ENCODE measurements at places on chromosomes 4 and X.
A peak's percentile ranks its signal among the peaks of the same experiment; 100 is the strongest.

DNA sequence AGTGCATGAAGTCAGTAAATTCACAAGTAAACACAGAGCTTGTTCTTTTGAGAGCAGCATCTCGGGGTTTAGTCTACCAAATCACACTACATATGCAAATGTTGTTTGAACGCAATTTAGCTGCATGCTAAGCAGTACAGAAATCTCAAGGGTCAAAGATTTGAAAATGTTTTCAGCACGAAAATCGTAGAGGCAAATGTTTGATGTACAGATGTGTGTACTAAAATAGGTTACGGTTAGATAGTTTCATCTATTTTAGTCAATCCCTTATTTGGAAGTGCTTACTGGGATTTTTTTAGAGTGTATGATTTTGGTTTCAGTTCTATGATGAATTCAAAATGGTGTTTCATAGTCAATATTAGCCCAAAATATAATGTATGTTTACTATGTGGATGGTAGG lies 1928.2 kb upstream of the TENM3 start:
- H3K27me3 ChIP-seq, result no peaks in the 10 kb centered on the region
- no peak overlapping the region for H3K4me3 ChIP-seq
- no peak overlapping the region for H3K27ac ChIP-seq
- DNase-seq, result no peak

DNA sequence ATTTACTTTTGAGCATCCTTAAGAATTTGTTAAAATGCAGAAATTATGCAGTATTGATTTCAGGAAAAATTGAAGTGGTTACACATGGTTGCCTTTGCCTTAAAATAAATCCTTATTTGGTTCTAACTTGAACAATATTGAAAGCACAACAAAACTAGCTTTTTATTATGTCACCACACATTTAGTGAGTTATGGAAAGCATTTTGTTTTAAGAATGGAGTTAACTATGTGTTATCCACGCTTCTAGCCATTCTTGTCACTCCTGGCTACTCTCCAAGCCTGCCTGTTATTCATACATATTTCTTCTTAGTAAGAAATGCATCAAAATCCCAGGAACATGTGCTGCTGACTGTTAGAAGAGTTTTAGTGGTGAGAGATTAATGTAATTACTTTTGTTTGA lies 73.9 kb downstream of the FAT4 start:
- H3K4me3 ChIP-seq, result no peak overlapping the region
- DNase-seq, result no peak
- peaks cover 8% of the 10 kb centered on the region for H3K4me1 ChIP-seq
- H3K27me3 ChIP-seq, result no peaks in the 10 kb centered on the region
- no peak overlapping the region for H3K27ac ChIP-seq

DNA sequence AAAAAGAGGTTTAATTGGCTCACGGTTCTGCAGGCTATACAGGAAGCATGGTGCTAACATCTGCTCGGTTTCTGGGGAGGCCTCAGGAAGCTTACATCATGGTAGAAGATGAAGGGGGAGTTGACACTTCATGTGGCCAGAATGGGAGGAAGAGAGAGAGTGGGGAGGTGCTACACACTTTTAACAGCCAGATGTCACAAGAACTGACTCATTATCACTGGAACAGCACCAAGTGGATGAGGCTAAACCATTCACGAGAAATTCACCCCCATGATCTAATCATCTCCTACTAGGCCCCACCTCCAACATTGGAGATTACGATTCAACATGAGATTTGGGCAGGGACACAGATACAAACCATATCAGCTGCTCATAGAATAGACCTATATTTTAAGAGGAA lies 255.8 kb downstream of the OPHN1 start:
- H3K4me3 ChIP-seq, result no peak overlapping the region
- DNase-seq, result no peak
- H3K27me3 ChIP-seq, result no peaks in the 10 kb centered on the region
- no peaks in the 10 kb centered on the region for H3K4me1 ChIP-seq
- H3K27ac ChIP-seq, result no peak overlapping the region

- H3K36me3 ChIP-seq, result no peaks in the 10 kb centered on the region
- no peaks in the 10 kb centered on the region for H3K4me1 ChIP-seq
- no peaks in the 10 kb centered on the region for H3K27me3 ChIP-seq
- no peak for DNase-seq
Observed at GRCh38 chrX:138011468-138011867, 445.5 kb downstream of the ZIC3 start.

GRCh38 chr4:96193061-96193460 lies 353.2 kb downstream of the PDHA2 start:
- no peak overlapping the region for H3K4me3 ChIP-seq
- no peak for DNase-seq
- H3K4me1 ChIP-seq, result no peaks in the 10 kb centered on the region
- H3K36me3 ChIP-seq, result no peaks in the 10 kb centered on the region

- no peak overlapping the region for H3K27ac ChIP-seq
- H3K27me3 ChIP-seq, result no peaks in the 10 kb centered on the region
- no peak overlapping the region for H3K4me3 ChIP-seq
- no peaks in the 10 kb centered on the region for H3K36me3 ChIP-seq
- no peak for DNase-seq
Observed at GRCh38 chr4:147589586-147589985, 27.6 kb upstream of the TMEM184C start.

- DNase-seq, result no peak
- H3K27me3 ChIP-seq, result no peaks in the 10 kb centered on the region
- H3K27ac ChIP-seq, result peak overlapping the region; percentile 73
- H3K36me3 ChIP-seq, result no peaks in the 10 kb centered on the region
Observed at GRCh38 chrX:65677954-65678469, 10.6 kb downstream of the MSN start.

- no peaks in the 10 kb centered on the region for H3K4me1 ChIP-seq
- H3K36me3 ChIP-seq, result peaks cover 92% of the 10 kb centered on the region
- H3K27me3 ChIP-seq, result no peaks in the 10 kb centered on the region
- H3K4me3 ChIP-seq, result no peak overlapping the region
Observed at GRCh38 chr4:6613676-6614651, 26.5 kb upstream of the MRFAP1 start.

DNA sequence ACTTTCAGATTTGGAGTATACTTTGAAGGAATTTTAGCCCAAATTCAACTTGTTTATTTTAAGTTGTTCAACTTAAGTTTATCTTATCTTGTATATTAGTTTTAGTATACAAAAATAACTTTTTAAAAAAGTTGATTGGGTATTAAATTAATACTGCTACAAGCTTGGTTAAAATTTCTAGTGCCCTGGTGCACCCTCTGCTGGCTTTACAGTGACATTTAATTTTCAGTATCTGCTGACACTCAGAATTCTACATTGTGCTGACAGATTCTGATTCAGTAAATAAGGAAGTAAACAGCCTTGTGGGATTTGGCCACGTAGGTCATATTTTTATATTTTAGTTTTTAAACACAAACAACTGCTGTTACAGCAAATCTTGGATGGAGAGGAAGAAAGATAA lies 2.9 kb downstream of the EDA start:
- DNase-seq, result no peak
- H3K27me3 ChIP-seq, result no peaks in the 10 kb centered on the region
- peaks cover 23% of the 10 kb centered on the region for H3K4me1 ChIP-seq
- no peak overlapping the region for H3K27ac ChIP-seq
- no peaks in the 10 kb centered on the region for H3K36me3 ChIP-seq
- no peak overlapping the region for H3K4me3 ChIP-seq

- peaks cover 2% of the 10 kb centered on the region for H3K4me1 ChIP-seq
- no peaks in the 10 kb centered on the region for H3K36me3 ChIP-seq
- H3K27me3 ChIP-seq, result no peaks in the 10 kb centered on the region
Observed at GRCh38 chrX:50704360-50704759, 109.6 kb downstream of the SHROOM4 start.

DNA sequence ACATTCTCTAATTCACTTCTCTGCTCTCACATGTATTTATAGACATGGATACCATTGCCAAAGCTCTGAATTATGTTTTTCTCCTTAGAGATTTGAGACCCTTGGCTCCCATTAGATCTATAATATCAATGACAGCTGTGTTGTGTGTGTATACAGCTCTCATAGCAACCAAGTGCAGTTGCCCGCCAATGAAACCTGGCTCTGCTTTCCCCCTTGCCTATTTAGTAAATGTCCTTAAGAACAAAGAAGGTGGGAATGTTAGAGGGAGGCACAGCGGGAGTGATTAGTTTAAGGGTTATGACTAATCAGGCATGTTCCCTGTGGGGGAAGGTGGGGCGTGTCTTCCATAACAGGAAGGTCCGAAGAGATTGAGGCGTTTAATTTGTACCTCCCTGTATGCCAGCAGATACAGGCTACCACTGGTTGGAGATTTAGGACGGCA lies 100.5 kb upstream of the TBC1D9 start:
- no peaks in the 10 kb centered on the region for H3K27me3 ChIP-seq
- no peak overlapping the region for H3K4me3 ChIP-seq
- H3K4me1 ChIP-seq, result peaks cover 16% of the 10 kb centered on the region
- peak overlapping the region; percentile 51 for H3K27ac ChIP-seq
- DNase-seq, result no peak

DNA sequence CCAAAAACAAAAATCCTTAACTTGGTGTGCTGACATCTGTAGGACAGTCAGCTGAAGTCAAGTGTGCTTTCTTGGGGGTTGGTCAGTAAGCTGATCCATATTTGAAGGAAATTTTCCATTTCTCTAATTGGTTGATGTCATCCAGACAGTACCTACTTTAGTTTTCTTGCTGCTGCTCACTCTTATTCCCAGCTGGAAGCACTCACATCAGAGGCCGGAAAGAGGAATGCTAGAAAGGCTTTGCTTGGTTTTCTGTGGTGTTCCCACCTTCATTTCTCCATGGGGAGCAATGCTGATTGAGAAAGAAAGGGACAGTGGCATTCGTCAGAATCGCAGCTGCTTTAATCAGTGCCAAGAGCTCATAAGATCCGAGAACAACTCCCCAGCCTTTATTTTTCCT lies 227.0 kb downstream of the C4orf33 start:
- no peak overlapping the region for H3K4me3 ChIP-seq
- H3K36me3 ChIP-seq, result no peaks in the 10 kb centered on the region
- no peaks in the 10 kb centered on the region for H3K27me3 ChIP-seq
- peaks cover 6% of the 10 kb centered on the region for H3K4me1 ChIP-seq
- no peak for DNase-seq
- no peak overlapping the region for H3K27ac ChIP-seq
